ENCODE measurements at places on chromosomes 13 and 19. TPM values are rescaled to one million over a fixed set of nuclear protein-coding genes. Genes with fewer than 3 reads are reported as not detected.

SKA3 gene
- 3.1 TPM for total RNA-seq

GRCh38 chr13:65342541-65343337 is 1887.4 kb downstream of the PCDH9 start:
- no peak for DNase-seq

- no peak for DNase-seq
Observed at GRCh38 chr19:19348266-19348665, 27.6 kb downstream of the MAU2 start.

DNA sequence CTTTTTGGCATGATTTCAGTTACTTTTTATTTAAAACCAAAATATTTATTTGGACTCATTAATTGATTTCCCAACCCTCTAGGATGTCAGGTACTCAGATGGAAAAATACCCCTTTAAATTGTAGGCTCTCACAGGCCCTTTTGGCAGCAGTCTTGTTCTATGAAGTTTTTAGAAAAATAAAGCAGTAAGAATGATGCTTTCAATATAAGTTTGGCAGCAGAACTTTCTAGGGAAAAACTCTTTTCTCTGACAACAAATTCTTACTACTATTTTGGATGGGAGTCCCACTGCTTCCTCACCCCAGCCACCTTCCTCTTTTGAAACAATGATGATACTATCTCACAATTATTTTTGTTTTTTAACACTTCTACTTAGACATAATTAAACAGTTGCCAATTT is 581.6 kb upstream of the SGCG start:
- no peak for DNase-seq

DNA sequence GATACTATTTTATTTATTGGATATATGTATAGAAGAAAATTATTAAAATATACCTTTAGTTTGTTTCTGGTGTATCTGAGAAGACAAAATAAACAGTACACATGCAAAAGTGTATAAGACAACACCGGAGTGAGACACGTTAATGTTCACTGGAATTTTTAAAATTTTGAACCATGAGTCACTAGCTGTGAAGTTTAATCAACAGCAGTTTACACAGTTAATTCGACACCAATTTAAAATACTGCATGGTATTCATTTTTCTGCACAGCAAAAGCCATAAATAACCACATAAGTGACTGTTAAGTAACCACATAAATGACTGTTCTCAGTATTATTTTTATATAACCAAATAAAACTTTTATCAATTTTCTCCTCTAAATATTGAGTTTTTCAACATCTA is 418.7 kb upstream of the NBEA start:
- no peak for DNase-seq

DNA sequence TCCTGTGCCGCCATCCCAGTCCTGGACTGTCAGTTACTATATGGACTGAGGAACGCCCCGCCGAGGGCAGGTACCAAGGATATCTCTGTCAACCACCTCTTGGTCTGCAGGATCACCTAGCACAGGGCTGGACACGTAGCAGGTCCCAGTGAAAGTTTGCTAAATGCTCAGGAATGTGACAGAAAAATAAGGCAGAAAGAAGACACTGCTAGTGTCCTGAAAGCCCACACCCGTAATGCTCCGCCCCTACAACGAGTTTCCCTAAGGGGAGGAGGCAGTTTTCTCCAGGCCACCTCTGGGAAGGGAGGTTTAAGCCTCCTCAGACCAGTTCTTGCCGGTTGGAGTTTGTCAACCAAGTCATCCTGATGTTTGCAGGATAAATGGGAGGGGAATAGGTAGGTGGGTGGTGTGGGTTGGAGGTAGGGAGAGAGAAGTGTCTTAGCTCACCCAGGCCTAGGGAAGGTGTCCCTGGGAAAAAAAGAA is 1.7 kb upstream of the SERTAD3 start:
- DNase-seq: no peak

DNA sequence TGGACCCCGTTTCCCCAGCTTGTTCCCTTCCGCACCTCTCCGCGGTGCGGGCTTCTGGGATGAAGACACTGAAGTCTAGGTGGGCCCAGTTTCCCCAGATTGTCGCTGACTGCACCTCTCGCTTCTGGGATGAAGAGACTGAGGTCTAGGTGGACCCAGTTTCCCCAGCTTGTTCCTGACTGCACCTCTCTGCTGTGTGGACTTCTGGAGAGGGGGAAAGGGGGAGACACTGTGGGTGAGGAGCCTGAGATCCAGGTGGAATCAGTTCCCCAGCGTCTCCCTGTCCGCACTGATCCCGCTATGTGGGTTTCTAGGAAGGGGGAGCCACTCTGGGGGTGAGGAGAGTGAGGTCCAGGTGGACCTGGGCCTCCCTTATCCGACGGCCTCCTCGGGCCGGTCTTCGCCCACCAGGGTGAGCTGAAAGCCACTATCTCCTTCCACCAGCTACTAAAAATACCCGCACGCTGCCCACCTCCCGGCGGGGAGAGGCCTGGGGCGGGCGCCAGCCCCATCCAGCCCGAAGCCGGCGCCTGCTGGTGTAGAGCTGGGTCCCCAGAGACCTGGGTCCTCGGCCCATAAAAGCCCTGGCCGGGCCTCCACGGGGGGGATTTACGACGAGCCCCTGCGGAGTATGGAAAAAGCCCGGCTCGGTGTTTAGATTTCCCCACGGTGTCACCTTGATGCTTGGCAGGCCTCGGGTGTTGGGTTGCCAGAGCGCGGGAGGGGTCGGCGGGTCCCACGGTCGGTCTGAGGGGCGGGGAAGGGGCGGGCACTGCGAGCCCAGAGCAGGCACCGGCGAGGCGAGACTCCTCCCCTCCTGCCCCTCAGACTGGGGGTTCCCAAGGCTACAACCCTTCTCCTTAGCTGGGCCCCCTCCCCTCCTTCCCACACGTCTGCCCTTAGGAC is 10.6 kb downstream of the FUT6 start:
- DNase-seq: no peak

GRCh38 chr19:4830768-4831265 is 695 bp downstream of the TICAM1 start:
- no peak for DNase-seq

Measured in chondrocyte (in vitro differentiated cells).